Ureter (tissue), 1 donor: ENCODE measurements at places on chromosomes 7 and 10. TPM values are rescaled to one million over a fixed set of nuclear protein-coding genes. Genes with fewer than 3 reads are reported as not detected.

DNA sequence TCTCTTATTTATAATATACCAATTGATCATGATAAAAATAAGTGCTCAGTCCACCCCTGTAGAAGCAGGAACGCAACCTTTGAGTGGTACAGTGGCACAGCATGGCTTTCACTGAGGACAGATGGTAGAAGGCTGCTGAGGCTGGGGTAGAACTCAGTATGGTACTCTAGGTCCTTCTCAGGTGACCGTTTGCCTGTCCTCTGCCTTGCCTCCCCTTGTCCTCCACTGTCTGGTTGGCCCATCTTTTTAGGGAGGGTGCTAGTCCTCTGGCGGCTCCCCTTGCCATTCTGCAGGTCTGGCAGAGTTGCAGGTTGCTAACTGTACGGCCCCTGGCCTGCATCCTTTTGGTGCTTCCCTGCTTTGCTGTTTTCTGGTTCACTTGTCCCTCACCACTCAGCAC lies 27.3 kb downstream of the SLC18A2 start:
- DNase-seq, result no peak

DNA sequence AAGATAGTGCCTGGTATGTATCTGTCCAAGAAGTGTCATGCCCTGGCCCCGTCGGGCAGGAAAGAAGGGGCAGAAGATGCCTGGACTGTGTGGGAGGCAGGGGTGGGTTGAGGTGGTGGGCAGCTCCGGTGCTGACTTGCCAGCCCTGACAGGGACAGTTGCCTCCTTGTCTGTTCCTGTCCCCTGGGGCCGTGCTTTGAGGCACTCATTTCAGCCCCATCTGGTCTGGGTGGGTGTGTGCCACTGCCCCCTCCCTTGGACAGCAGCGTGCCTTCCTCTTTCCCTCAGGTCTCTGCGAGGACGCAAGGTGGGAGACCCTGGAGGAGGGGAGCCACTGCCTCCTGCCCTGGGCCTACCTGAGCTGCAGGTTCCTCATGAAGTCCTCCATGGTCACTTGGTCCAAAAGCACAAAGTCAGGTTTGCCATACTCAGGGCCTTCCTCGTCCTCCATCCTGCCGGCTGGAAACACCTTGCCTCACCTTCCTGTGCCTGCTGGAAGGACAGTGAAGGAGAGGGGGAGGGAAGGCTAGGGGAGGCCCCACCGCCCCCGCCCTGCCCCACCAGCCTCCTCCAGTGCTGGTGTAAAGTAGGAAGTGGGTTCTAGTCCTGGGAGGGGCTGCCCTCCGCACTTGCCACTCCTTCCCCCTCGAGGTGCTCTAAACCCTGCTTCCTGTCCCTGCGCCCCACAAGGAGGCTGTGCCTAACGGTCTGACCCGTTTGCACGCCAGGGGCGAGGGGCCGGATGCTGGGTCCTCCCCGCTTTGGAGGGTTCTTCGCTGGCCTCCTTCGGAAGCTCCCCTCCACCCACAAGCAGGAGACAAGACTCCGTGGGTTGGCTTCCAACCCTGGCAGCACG lies at the start of gene MYO1G:
MYO1G (minus strand) TSS at position 505 of the 856 bp plus-strand sequence; CDS start at position 451, 54 bp downstream.
- no peak for DNase-seq

GRCh38 chr10:61939902-61940301 lies 38.4 kb downstream of the ARID5B start:
- DNase-seq, result no peak

GRCh38 chr10:91953600-91954160 lies 30.1 kb downstream of the BTAF1 start:
- no peak for DNase-seq

GRCh38 chr10:29522918-29523317 lies 111.9 kb downstream of the SVIL start:
- DNase-seq, result no peak

The SKIDA1 gene
- 3.6 TPM for total RNA-seq

GRCh38 chr7:27434756-27435400 lies 192.3 kb downstream of the EVX1 start:
- DNase-seq, result no peak

DNA sequence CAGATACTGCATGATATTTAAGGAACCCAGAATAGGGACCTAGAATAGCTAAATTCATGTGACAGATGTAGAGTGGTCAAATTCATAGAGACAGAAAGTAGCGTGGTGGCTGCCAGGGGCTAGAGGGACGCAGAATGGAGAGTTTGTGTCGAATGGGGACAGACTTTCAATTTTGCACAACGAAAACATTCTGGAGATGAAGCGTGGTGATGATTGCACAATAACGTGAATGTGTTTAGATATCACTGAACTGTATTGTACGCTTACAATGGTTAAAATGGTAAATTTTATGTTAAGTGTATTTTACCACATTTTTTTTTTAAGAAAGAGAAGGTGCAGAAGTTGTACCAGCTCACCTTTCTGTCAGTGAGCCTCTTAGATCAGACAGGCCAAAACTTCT lies 137.8 kb upstream of the TNS3 start:
- DNase-seq, result no peak

DNA sequence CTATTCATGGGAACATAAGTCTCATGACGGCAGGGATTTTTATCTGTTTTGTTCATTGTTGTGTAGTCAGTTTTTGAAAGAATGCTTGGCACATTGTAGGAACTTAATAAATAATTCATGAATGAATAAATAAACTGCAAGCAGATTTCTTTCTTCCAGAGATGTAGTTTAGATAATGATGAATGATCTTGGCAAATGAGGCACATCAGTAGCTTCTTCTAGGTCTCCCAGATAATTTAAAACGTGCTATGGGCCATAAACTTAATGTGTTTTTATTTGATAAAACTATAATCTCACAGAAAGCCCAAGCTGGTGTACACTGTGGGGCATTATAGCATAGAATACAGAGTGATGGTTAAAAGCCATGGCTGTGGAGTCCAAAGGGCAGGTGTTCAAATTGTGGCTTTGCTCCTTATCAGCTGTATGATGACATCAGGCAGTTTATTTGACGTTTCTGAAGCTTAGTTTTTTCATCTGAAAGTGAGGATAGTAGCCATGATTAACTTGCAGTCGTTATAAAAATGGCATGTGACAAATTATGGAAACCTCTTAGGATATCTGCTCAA lies 3.5 kb downstream of the MGAM start:
- no peak for DNase-seq

The MYO1G gene
- total RNA-seq, result 6.0 TPM
